IMR-90 (cell line): ENCODE measurements at places on chromosomes 7 and 10. TPM values are rescaled to one million over a fixed set of nuclear protein-coding genes. Genes with fewer than 3 reads are reported as not detected.
A peak's percentile ranks its signal among the peaks of the same experiment; 100 is the strongest.

OR2A42 gene
- not detected in 2 replicates for total RNA-seq

CYP3A7 gene
- total RNA-seq = not detected in 2 replicates

GRCh38 chr7:85521108-85521694 is 334.3 kb upstream of the SEMA3D start:
- no peaks in the 10 kb centered on the region for H3K27me3 ChIP-seq
- H3K4me3 ChIP-seq = no peak overlapping the region
- peak; percentile 78 for DNase-seq
- peaks cover 8% of the 10 kb centered on the region for H3K4me1 ChIP-seq

- H3K4me1 ChIP-seq = no peaks in the 10 kb centered on the region
- no peak overlapping the region for H3K27ac ChIP-seq
- peaks cover 16% of the 10 kb centered on the region for H3K27me3 ChIP-seq
- H3K4me3 ChIP-seq = no peak overlapping the region
- no peak for DNase-seq
- H3K36me3 ChIP-seq = no peaks in the 10 kb centered on the region
Measured at GRCh38 chr10:133248334-133248715, 10.7 kb downstream of the VENTX start.

- no peaks in the 10 kb centered on the region for H3K36me3 ChIP-seq
- H3K27me3 ChIP-seq = no peaks in the 10 kb centered on the region
- no peak overlapping the region for H3K27ac ChIP-seq
- no peak for DNase-seq
- no peaks in the 10 kb centered on the region for H3K4me1 ChIP-seq
Measured at GRCh38 chr7:110774071-110774470, 316.9 kb upstream of the LRRN3 start.

DNA sequence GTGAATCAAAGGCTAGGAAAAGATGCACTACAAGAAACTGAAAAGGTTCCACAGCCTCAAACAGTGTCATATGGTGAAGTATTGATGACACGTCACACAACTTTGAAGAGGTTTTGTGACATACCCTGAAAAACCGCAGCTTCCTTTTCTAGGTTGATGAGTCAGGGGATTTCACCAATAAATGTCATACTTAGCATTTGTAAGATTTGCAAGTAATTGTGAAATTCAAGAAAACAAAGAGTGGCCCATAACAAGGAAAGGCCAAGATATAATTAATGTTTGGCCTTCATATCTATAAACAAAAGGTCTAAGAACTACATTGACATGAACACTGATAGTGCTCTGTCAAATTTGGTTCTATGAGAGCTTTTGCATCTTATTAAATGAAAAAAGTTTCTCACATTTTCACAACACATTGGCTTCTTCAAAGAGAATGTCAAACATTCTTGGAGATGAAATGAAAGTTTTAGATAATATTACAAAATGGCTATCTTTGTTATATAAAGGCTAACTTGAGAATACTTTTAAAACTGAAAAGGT is 62.0 kb upstream of the NAMPT start:
- H3K4me3 ChIP-seq = no peak overlapping the region
- peak; percentile 97 for DNase-seq
- H3K4me1 ChIP-seq = peaks cover 3% of the 10 kb centered on the region; the same call in 1 of the 2 replicates
- H3K27ac ChIP-seq = no peak overlapping the region
- no peaks in the 10 kb centered on the region; the same call in 1 of the 2 replicates for H3K27me3 ChIP-seq

GRCh38 chr10:118564652-118565051 is 30.8 kb downstream of the PRLHR start:
- no peaks in the 10 kb centered on the region for H3K36me3 ChIP-seq
- H3K4me1 ChIP-seq = peaks cover 2% of the 10 kb centered on the region; the same call in 1 of the 2 replicates
- H3K4me3 ChIP-seq = no peak overlapping the region
- H3K27ac ChIP-seq = no peak overlapping the region

- no peak overlapping the region for H3K4me3 ChIP-seq
- H3K4me1 ChIP-seq = no peaks in the 10 kb centered on the region
- DNase-seq = no peak
- no peak overlapping the region for H3K27ac ChIP-seq
- H3K27me3 ChIP-seq = no peaks in the 10 kb centered on the region
Measured at GRCh38 chr10:7968510-7969112, 85.9 kb upstream of the GATA3 start.

- H3K36me3 ChIP-seq = no peaks in the 10 kb centered on the region
- no peaks in the 10 kb centered on the region for H3K4me1 ChIP-seq
- DNase-seq = peak; percentile 0
- no peak overlapping the region for H3K4me3 ChIP-seq
Measured at GRCh38 chr10:82866424-82867020, 991.5 kb downstream of the NRG3 start.

GIMAP4 gene
- total RNA-seq = not detected in 2 replicates

DNA sequence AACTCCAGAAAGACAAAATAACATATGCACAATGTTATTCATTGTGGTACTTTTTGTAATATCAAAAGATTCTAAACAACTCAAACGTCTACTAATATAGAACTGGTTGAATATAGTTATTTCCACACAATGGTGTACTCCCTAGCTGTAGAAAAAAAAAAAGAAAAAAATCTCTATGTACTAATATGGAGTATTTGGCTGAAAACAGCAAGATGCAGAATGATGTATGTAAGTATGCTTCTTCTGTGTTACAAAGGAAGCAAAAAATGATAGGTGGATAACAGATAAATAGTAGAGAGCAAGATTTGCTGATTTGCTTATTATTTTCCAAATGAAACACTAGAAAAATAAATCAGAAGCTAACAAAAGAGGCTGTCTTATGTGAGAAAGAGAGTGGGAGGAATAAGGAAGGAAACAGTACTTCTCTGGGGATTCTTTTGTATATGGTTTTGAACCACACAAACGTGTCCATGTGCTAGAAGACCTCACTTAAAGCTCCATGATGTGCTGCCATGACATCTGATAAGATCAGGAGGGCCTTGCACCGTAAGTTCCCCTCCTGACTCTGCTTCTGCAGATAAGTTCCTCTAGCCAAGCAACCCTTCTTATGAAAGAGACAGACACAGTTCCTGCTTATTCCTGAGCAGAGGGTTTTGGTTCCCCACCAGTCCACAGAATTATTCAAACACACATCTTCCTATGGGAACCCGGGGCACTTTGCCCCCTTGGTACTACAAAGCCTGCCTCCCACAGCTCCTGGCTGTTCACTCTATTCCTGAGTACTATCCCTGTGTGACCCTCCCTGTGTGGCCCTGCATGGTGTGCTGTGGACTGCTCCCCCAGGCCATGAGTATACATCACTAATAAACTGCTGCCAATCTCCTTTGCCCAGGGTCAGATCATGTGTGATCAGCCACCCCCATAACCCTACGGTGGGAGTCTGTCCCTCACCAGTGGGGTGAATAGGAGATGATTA is 159.1 kb downstream of the CCDC71L start:
- H3K36me3 ChIP-seq = no peaks in the 10 kb centered on the region
- H3K4me3 ChIP-seq = no peak overlapping the region
- no peaks in the 10 kb centered on the region for H3K4me1 ChIP-seq
- DNase-seq = no peak
- no peaks in the 10 kb centered on the region for H3K27me3 ChIP-seq

PAPOLB gene
- under 0.01 TPM in 2 replicates for total RNA-seq

ACSM6 gene
- total RNA-seq = not detected in 2 replicates

DNA sequence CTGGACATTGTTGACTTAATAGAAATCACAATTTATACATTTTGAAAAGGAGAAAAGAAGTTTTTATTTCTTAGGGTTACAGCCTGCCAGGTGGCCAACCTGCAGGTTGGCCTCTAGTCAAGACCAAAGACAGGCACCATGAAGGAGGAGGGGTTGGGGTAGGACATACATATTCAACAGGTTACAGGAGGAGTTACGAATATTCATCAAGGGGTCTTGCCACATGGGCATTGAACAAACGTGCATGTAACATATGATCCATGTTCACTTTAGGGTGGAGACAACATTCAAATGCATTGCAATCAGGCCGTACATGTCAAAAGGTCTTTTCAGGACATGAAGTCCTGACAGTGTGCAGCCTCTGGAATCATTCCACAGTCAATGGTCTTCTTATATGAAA is 246.2 kb upstream of the AKR1E2 start:
- no peak for DNase-seq
- H3K27me3 ChIP-seq = no peaks in the 10 kb centered on the region
- no peaks in the 10 kb centered on the region for H3K4me1 ChIP-seq
- H3K4me3 ChIP-seq = no peak overlapping the region

DNA sequence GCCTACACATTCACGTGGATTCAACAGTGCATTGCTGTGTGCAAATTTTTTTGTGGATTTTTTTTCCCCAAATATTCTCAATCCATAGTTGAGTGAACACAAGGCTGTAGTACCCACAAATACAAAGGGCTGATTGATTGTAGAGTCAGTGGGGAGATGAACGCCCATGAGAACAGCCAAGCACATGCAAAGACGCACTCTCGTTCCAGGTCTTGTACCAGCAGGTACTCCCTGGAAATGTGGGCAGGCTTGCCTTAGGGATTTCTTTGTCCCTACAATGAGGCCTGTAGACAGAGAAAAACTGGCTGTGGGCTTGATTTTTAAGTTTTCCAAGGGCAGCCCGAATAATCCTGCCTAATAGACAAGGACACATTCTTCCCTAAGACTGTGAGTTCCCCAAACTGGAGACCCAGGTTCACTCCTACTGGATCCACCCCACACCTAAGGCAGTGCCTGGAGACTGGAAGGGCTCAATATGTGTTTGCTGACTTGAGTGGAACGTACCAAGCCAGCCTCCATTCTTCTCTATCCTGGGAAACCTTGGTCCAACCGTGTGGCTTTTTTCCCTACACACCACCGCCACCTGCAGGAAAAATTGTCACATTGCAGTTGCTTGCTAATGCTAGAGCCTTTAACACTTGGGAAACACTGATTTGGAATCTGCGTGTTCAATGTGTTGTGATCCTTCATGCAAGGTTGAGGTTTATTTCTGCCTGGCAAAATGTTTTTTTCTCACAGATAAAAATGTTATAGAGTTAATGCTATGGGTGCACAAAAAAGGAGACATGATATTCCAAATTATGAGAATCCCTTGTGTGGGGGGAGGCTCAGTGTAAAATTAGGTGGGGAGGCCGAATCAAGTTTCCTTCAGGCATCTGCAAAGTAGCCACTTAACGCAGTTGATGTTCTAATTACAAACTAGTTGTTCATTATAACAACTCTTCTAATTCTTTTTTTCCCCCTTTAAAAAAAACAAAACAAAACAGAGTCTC is 49.3 kb downstream of the PPP1R17 start:
- no peak overlapping the region for H3K4me3 ChIP-seq
- H3K27me3 ChIP-seq = no peaks in the 10 kb centered on the region
- H3K27ac ChIP-seq = no peak overlapping the region
- H3K36me3 ChIP-seq = no peaks in the 10 kb centered on the region
- peak; percentile 51 for DNase-seq
- no peaks in the 10 kb centered on the region for H3K4me1 ChIP-seq

DNA sequence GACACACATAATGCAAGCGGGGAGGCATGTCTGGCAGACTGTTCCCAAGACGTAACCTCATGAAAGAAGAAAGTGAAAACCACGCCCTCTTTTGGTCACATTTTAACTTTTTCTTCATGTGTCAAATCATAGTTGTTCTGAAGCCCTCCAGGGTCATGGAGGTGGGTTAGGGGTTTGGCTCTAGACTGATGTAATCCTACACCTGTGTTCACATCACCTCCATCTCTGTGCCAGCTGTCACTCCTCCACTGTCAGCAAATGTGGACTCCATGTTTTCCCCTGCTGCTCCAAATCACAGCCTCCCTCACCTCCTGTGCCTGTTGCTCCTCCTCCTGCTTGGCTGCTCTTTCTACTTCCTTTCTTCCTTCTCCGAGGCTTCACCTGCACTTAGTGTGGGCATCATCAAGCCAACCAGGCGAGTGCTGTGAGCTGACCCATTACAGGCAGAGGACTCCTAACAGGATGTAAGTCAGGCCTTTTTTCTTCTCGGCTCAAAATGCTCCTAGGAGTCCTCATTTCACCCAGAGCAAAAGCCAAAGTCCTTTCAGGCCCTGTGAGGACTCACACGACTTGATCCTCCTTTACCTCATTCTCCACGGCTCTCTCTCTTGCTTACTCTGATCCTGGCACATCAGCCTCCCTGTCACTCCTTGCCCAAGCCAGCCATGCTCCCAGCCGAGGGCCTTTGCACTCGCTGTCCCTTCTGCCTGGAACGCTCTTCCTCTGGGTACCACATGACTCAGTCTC is 66.4 kb upstream of the IFRD1 start:
- H3K4me3 ChIP-seq = no peak overlapping the region
- DNase-seq = no peak
- no peaks in the 10 kb centered on the region for H3K4me1 ChIP-seq
- no peak overlapping the region for H3K27ac ChIP-seq
- 0 out of 2 replicates have a peak, but pooled peaks cover under 1% of the 10 kb centered on the region for H3K27me3 ChIP-seq

TMEM273 gene
- total RNA-seq = not detected in 2 replicates

DNA sequence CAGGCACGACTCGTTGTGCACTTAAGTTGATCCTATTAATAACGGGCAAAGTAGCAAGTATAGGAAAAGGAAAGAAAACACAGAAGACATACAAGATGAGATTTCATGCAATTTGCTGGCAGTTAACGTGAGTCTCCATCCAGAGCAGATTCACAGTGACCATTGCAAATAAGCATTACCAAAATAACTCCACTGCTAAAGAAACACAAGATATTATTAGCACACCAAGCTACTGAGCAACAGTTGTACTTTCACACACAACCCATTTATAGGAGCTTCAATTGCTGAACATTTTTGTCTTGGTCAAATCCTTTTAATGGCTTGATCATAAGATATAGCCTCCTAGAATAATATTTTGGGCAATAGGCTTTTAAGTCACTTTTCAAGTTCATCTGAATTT is 187.7 kb upstream of the HGF start:
- H3K27ac ChIP-seq = no peak overlapping the region
- H3K27me3 ChIP-seq = no peaks in the 10 kb centered on the region
- H3K4me1 ChIP-seq = no peaks in the 10 kb centered on the region
- H3K4me3 ChIP-seq = no peak overlapping the region

DYDC2 gene
- total RNA-seq = not detected in 2 replicates
